ENCODE measurements at places on chromosomes 1 and 21.

- DNase-seq: no peak
Measured at GRCh38 chr1:247357781-247358211, 26.1 kb upstream of the ZNF496 start.

DNA sequence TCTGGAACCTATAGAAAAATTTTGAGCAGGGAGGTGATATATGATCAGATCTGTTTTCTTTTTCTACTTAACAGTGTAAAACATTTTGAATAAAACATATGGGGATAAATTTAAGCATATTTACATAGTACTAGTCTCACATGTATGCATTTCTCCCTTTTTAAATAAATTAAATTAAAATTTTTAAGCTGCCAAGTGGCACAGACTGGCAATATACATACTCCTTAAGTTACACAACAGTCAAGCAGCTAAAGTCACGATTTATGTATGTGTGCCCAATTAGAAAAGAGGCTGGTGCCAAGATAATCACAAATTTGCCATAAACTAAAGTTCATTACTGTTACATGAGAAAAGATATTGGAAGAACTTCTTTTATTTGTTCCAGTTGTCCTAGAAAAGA, 532.0 kb downstream of the RWDD3 start:
- no peak for DNase-seq

DNA sequence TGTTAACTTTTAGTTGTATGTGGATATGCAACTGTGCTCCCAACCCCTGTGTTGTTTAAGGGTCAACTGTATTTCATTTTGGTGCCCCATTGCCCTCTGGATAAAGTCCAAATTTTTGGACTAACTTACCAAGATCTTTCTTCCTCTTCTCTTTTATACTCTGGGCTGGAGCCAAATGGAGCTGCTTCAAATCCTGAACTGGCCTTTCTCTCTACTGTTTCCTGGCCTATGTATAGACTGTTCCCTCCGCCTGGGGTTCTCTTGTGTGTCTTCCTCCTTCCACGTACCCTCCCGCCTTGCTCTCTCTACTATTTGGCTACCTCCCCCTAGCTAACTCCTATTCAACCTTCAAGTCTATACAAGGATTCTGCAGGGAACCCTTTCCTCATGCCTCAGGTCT, 8.4 kb upstream of the CDC14A start:
- DNase-seq: no peak

DNA sequence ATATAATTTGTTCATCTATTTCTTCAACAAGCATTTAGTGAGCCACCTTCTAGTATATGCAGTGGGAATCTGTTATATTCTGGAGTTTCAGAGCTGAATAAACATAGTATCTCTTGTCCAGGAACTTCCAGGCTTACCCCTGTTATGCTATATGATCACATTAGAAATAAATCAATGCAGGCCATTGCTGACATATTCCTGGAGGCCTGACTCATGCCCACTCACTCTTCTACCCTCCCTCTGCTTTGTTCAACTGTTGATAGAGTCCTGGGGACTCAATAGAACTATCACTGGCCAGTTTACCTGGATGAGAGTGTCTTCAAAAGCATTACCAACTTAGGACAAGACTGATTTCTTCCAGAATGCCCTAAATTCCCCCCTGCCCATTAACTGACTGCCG, 29.3 kb upstream of the SRSF10 start:
- no peak for DNase-seq

- no peak for DNase-seq
Measured at GRCh38 chr1:55060133-55060999, 21.0 kb downstream of the PCSK9 start.

DNA sequence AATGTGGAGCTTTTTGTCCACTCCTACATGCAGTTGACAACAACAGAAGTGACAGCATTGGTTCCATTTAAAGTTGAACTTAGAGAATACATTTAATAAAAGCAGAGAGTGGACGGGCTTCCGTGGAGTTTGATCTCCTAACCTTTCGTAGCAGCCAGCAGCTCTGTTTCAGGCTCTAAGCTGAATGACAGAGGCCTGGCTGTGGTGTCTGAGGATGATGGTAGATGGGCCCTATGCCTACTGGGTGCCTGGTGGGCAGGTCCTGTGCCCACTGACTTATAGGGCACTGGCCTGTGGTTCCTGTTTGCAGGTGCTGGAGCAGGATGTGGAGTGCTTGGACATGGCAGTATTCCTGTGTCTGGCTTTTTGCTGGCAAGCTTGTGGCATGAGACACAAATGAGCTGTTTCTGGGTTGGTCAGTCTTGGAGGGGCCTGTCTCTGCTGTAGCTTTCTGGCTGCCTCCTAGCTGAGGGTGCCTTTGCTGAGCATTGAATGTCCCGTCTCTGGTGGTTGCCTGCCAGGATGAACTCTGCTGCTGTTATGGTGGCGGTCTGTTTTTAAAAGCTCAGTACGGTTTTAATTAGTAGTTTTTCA, 54.6 kb downstream of the PRDM2 start:
- no peak for DNase-seq

DNA sequence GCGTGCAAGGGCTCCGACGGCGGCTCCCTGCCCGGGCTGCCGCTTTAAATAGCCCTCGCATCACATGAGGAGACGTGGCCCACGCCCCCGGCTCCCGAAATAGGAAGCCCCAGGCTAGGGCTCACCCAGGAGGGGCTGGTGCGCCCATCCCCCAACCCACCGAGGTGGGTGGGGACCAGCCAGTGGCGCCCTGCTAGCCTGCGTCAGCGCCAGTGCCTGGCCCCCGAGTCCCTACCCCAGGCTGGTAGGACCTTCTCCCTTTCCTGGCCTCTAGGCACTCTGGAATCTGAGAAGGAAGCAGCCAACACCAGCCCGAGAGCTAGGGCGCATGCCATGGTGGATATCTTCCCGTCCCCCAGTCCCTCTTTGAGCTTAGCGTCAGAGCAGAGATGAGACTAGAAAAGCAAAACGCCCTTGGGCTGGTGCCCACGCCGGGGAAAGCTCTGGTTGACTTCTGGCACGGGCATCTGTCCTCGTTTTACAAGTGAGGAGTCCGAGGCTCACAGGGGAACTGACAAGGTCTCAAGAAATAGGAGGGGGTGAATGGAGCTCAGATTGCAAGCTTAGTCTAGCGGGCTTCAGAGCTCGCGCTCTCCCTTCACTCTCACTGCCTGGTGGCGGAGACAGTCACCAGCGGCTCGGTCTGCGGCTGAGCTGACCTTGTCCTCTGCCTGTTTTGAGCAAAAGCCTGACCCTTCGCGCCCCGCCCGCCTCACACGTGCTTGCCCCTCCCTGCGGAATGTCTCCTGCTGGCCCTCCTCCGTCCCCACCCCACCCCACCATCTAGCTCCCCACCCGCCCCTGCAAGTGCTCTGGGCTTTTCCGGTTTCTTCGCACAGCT, at the start of gene FABP3:
Gene FABP3 (minus strand): TSS at position 21 of the 841 bp plus-strand sequence. CDS start 62 bp downstream, outside the sequence.
- no peak for DNase-seq

DNA sequence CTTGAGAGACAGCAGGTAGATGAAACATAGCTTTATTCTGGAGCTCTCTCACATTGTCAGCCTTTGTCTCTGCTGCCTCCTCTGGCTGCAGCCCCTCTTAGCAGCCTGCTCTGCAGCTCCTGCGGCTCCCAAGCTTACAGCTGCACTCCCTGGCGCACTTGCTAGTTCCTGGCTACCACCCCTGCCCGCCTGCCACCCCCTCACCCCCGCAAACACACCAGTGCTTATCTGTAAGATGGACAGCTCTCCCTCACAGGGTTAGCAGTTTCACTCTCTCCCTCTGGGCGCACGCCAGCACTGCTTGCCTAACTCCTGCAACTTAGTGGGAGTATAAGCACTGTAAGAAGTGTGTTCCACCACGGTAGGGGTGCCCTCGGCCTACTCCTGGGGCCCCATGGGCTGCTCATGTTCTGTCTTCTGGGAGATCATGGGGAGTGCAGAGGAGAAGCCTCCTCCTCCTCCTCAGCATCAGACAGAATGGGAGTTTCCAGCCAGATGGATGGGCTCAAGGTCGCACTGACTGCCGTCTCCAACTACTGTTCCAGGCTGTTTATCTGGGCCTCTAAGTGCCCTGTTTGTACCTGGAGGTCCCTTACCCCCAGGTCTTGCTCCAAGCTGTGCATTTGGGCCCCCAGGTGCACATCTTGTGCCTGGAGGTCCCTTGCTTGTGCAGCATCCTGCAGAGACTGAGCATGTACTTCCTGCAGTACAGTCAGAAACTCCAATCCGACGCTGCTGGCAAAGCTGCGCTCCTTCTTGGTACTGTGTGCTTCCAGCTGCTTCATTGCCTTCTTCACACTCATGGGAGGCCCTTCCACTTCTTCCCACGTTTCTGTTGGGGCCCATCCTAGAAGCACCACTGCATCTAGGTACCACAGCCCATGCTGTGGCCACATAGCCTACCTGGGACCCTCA, 1388.1 kb downstream of the AMY1C start:
- DNase-seq: no peak

DNA sequence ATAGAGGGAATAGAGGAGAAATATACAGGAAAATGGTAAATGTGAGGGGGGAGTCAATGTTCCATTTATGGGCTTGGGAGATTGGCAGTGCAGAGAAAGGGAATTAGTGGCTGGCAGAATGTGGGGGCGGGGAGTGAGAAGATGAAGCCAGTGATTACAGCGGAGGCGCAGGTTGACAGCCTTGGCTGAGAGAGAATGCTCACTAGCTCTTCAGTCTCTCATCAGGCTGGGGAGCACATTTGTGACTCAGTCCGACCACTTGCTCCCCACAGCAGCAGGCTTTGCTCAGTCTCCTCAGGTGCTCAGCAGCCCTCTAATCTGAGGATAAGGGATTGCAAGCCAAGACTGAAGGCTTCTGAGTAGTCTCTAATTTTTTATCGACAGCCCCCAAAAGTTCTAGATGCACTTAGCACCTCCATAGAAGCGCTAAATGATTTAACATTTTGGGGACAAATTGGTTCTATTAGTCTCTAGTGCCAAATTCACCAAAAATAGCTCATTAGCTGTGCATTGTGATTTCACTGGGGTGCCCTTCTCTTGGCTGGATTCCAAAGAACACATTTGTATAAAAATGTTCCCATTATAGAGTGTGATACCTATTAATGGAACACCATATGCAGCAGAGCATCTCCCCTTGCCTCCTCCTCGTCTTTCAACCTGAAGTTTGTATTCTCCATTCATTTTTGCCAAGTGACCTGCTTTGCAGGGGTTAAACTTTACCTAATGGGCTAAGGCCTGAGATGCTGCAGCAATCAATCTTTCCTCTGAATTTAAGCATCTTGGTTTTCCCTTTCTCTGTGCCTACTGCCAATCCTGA, 191.8 kb downstream of the ZNF326 start:
- DNase-seq: no peak

DNA sequence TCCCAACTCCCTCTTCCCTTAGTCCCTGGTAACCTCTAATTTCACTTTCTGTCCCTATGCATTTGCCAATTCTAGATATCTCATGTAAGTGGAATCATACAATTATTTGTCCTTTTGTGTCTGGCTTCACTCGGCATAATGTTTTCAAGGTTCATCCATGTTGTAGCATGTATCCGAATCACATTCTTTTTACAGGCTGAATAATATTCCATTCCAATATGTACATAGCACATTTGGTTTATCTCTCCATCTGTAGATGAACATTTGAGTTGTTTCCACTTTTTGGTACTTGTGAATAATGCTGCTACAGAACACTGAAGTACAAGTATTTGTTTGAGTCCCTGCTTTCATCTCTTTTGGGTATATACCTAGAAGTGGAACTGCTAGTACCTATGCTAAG, 857 bp upstream of the LYPLAL1 start:
- DNase-seq: no peak

GRCh38 chr1:246373828-246374569, 133.1 kb downstream of the SMYD3 start:
- no peak for DNase-seq

DNA sequence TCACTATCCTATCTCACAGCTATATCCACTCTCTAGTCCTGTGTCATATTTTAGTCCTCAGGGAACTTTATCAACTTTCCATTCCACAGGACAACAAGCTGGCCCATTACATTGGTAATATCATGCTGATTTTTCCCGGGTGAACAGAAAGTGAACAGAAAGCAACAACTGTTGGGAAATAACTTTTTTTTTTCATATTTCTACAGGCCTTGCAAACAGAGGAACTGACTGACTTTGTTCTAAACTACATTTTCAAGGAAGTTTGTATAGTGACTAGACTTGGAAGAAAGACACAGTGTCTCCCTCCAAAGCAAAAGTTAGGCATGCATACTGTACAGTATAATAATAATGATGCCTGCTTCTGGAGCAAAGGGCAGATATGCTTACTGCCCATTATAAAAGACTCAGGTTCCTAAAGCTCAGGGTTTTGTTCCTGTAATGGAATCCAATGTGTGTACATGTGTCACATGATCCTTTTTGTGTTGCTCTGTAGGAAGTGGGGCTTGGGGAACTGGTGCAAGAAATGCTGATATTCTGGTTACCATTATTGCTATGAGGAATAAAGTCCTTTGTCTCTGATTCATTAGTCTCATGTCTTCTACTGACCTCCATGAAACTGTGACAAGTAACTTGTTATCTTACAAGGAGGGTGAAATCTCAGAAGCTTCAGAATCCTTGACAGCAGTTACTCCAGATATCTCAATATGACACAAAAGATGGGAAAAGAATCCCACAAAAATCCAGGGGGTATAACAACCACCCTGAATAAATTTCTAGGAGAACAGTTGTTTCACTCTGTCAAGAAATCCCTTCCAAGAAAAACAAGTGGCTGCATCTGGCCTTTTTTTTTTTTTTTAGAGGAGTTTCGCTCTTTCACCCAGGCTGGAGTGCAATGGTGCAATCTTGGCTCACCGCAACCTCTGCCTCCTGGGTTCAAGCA, 17.7 kb upstream of the NTPCR start:
- no peak for DNase-seq

DNA sequence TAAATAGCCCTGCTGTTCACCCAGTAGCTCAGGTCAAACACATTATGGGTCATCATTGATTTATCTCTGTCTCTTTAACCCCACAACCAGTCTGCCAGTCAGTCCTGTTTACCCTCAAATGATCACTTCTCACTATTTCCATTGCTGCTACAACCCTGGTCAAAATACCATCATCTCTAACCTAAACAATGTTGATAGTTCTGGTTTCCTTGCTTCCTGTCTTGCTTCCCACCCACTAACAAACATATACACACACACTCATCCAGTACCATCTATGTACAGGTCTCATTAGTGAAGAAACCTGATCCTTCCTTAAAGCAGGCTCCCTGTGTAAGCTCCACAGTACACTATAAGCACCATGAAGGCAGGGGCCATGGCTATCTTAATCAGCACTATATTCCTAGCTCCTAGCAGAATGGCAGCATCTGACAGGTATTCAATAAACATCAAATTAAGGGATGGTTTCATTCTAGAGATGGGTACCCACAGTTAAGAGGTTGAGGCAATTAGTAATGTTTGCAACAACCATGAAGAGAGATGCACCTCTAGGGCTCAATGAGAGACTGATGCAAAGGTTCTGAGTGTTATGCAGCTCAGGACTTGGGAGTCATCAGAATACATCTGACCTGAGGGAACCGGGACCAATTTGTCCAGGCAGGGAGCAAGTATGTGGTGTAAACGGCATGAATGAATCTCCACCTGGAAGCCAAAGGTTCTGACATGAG, 10.0 kb upstream of the TGFBR3 start:
- no peak for DNase-seq

All from activated CD4-positive, CD25-positive, alpha-beta regulatory T cell (primary cell).